ENCODE measurements at places on chromosomes 7 and 10.

GRCh38 chr7:157831143-157831905 is 494.5 kb downstream of the DNAJB6 start:
- no peak for DNase-seq

DNA sequence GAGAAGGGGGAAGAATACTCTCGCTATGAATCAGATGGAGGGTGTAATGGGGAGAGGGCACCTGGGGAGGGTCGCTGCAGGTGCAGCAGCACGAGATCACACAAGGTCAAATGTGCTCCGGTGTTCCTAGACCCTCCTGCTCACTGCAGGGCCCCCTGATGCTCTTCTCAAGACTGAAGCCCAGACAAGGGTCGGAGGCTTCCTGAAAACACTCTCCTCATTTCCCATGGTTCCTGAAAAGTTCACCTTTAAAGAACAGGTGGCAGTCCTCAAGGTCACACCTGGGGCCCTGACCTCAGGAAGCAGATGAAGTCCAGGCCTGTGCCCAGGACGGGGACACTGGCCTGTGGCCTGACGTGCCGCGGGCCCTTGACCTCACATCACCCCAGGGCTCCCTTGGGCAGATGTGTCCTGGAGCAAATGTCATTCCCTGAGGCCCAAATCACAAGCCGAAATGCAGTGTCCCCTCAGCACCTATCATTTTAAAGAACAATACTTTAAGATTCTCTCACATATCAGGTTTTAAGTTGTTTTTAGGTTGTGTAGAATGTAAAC is 289.8 kb downstream of the GLRX3 start:
- no peak for DNase-seq

DNA sequence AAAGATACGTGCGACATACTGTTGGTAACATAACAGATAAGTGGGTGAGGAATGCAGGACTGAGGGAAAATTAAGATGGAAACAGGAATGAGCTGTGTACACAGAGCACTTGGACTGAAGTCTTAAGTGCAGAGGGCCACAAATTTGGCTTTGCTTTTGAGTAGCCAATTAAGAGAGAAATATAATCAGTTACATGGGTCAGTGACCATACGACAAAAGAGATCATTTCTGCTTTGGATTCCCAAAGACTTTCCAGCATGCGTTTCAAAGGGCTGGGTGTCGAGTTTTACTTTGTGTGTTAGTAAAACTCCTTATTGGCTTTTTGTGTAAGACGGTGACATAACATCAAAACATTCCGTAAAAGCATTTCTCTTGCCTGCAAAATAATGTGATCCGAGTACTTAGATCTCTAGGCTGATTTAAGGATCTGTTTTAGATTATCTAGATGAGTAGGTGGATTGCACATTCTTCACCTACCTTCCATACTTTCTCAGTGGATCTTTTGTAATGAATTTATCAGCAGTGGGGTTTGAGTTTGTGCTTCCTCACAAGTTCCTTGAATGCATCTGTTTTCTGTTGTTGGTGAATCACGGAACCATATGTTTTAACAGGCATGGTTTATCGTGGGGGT is 7.5 kb downstream of the RABGEF1 start:
- no peak for DNase-seq

GRCh38 chr7:112510001-112510742 is 29.4 kb downstream of the LSMEM1 start:
- no peak for DNase-seq

GRCh38 chr7:150466477-150466876 is 16.0 kb downstream of the GIMAP8 start:
- no peak for DNase-seq

DNA sequence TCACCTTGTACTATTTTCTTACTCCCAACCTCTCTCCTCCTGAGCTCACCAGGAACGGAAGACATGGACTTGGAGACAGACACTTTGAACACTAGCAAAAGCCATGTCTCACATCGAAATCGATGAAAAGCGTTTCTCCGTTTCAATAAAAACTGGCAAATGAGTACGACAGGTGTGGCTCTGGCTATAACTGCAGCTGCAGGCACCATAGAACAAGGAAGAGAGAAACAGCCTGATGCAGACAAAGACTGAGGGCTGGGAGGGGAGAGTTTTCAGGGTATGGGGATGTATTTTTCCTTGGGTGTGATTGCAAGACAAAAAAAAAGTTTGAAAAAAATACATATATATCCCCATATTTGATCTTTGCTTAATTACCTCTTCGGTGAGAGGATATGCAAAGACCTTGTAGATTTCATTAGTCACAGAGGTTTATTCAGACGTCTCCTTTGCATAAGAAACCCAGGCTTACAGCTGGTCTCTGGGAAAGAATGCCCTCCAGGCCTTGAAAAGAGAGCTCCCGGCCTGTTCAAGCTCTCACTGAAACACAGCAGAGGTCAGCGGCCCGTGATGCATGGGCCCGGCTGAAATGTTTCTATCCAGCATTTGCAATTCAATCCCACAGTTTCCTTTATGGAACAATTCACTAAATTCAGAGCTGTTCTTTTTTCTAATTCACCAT is 63.1 kb downstream of the TLL2 start:
- no peak for DNase-seq

- DNase-seq = no peak
Observed at GRCh38 chr7:156585025-156585648, 55.4 kb upstream of the RNF32 start.

DNA sequence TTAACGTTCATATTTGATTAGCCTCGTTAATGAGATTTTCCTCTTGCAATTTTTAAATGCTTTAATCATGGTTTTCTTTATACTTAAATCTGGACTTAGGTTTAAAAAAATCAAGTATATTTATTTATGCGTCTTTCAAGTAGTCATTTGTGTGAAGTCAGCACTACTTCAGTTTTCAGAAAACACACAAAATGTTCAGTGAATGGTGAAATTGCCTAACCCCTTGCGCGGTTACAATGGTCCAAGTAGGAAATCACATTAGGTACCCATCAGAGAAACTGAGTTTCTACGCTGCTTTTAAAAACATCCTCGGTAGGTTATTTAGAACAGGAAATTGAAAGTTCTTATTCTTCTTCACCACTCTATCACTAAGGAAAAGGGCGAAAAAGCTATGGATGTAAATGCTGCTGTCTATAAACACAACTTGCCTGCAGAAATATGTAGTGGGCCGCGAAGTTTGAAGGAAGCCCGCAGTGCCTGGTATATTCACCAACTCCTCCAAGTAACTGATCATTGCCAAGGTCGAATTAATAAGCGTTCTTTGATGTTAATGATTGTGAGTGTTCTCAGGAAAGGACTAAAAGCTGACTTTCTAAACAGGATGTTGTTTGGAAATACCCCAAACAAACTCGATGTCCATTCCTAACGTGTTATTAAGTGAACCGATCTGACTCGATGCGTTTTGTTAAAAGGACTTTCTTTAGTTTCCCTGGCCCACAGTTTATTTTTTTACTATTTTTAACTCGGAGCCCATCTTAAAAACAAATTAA is 1.0 kb downstream of the SYPL1 start:
- no peak for DNase-seq

DNA sequence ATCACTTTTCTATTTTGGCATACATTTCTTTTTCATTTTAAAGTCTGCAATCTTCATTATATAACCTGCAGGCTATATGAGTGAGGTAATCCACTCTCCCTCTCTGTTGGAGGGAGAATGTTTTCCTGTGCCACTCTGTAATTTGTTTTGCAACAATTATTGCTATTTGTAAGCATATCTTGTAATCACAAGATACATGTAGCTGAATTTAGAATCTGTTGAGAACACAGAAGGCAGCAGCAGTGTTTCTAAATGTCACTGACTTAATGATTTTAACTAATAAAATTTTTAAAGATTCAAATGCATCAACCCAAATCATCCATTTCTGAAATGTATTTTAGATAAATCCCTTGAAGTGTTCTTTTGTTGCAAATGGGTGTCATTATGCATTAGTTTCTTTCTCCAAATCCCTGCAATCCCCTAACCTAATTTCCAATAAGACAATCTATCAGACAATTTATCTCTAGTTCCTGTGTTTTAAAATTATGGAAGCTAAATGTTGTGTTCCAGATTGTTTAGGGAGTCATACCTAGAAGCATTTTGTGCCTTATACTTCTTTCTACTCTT is 19.8 kb upstream of the UMAD1 start:
- DNase-seq = no peak

DNA sequence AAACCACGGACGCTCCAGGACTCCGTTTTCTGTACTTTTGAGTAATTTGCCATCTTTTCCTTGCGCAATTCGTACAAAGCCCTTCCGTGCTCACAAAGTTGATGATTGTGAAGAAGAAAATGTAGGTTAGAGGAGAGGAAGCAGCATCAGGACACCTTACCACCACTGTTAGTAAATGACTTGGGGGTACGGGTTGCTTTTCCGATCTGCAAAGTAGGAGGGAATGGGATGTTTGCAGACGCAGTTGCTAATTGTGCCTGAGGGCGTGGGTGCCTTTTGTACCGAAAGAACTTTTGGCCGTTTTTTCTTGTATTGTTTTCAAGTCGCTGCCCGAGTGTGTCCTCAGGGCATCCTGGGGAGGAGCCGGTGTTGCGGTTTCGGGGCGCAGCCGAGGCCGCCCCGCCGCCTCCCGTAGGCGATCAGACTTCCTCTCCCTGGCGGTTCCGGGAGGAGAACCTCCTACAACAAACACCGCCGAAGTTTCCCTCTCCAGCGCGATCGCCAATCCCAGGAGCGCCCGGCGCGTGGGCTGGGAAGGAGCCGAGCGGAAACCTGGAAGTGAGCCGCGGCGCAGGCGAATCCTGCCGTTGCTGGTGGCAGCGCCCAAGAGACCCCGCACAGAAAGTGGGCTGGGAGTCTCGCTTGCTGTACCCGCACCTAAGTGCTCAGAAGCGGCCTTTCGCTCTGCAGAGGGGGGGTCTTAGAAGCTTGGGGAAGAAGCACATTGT is 1.0 kb downstream of the PRR15 start:
- no peak for DNase-seq

DNA sequence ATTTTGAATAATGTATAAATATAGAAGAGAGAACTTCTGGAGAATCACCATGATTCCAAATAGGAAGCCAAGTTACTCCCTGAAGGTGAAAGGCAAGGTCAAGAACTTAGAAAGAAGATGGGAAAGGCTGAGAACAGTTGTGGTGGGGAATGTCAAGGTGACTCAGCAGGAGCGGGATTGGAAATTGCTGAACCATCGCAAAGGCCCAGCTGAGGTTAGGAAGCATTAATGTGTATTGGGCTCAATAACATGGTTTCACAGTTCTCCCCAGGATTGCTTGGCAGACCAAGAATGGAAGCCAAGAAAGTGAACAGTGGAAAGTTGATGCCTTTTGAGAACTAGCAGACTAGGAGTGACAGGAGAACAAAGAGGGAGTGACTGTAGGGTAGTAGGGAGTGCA is 133.3 kb downstream of the VTI1A start:
- DNase-seq = no peak

DNA sequence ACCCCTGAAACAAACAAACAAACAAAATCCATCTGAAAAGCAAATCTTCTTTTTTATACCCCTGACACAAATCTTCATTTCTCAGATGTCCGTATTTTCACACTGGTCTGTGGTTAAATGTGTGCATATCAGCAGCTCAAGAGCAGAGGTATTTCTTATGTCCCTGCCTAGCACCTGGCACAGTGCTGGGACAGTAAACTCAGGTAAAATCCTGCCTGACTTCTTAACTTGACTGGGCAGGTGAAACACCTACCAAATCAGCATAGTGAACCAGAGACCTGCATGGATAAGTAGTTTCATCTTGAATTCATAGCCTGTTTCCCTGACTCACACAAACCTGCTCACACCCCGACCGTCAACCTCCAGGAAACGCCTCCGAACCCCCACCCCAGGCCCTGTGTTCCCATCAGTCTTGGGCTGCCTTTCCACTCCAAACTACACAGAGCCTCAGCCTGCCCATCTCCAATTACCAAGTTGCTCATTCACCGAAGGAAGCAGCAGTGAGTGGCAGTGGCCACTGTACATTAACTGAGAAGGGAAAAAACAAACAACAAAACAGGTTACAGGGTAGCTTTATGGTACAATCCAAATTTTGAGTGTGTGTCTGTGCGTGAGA is 109.9 kb downstream of the HECTD2 start:
- DNase-seq = no peak

GRCh38 chr7:137985897-137986251 is 16.0 kb downstream of the CREB3L2 start:
- no peak for DNase-seq

- DNase-seq = no peak
Observed at GRCh38 chr10:110458266-110458920, 39.3 kb upstream of the DUSP5 start.

GRCh38 chr10:102395400-102396316 is at the start of gene NFKB2:
TSS of gene NFKB2 (plus strand) at chr10:102395705. CDS start at chr10:102395960, 255 bp downstream.
- peak; percentile 70 for DNase-seq

DNA sequence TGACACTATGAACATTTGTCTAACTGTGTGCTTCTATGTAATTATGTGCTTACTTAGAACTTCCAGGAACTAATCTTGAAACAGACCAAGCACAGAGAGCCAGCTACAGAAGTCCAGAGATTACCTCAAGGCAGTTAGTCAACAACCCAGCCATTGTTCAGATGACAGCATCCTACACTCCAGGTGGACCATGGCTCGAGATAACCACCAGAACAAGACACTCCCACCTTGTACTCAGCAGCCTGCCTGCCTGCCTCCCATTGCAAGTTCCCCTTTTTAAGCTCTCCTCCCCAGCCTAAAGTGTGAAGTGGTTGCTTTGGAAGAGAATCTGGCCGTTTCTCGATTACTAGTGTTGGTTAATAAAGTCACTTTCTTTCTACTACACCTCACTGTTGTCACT is 1080.6 kb upstream of the LRRN3 start:
- no peak for DNase-seq

GRCh38 chr7:73822319-73823173 is 8.2 kb upstream of the CLDN4 start:
- no peak for DNase-seq

DNA sequence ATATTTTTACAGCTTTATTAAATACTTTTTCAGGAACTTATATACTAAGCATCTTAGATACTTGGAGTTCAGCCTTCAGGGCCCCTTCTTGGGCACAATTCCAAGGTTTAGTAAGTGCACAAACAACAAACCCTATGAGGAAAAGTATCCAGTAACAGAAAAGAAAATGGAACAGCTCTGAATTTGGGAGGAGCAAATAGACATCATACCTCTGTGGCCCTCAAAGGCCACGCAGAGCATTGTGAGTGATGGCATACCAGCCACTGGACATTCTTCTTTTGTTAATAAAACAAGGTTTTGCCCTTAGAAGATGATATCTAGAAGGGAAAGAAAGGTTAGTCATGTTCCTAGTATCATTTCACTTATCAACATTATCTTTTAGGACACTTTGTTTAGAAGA is 46.0 kb downstream of the ST7 start:
- DNase-seq = no peak

GRCh38 chr10:129896136-129896859 is 67.8 kb downstream of the EBF3 start:
- no peak for DNase-seq

Data from anterior cingulate cortex (tissue), 58 donors.